ENCODE measurements at places on chromosomes 3 and 15.

DNA sequence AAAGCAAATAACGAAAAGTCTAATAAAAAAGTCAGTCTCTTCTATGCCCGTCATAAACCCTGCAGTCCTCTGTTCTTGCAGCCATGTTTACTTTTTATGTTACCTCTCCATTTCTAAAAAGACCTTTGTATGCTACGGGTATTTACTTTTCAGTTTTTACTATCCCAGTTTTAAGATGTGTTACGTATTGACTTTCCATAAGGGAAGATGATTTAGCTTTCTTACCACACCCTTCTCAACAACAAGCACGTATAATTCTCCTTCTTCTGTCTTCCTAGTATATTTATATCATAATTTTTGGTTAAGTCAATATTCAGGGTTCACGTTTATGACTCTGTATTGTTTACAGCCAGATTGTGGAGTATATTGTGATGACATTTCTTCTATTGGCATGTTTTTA, 10.8 kb downstream of the TRNT1 start:
- no peak for DNase-seq

- no peak for DNase-seq
These were observed 9.8 kb downstream of the LRIG1 start for GRCh38 chr3:66490984-66491383.

GRCh38 chr15:90859234-90860131, 8.9 kb upstream of the FURIN start:
- no peak for DNase-seq

DNA sequence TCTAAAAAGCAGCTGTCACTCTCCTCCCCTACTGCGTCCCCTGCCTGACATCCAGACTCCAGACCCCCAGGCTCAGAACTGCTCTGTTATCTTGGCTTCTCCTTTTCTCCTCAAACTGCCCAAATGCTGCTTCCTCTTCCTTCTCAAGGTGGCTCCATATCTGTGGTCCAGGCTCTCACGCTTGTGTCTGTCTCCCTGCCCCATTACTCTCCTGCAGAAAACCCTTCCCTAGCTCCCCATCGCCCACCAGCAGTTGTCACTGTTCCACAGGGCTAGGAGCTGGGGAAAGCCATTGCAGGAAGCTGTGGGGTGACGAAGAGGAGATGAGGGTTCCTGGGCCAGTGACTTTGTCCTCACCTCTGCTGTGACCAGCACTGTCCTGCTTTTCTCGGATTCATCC, 30.7 kb upstream of the CGNL1 start:
- DNase-seq, result no peak

GRCh38 chr3:13881536-13882410, 1.9 kb upstream of the WNT7A start:
- no peak for DNase-seq

- no peak for DNase-seq
These were observed 208.6 kb downstream of the ZIC4 start for GRCh38 chr3:147197739-147198138.

DNA sequence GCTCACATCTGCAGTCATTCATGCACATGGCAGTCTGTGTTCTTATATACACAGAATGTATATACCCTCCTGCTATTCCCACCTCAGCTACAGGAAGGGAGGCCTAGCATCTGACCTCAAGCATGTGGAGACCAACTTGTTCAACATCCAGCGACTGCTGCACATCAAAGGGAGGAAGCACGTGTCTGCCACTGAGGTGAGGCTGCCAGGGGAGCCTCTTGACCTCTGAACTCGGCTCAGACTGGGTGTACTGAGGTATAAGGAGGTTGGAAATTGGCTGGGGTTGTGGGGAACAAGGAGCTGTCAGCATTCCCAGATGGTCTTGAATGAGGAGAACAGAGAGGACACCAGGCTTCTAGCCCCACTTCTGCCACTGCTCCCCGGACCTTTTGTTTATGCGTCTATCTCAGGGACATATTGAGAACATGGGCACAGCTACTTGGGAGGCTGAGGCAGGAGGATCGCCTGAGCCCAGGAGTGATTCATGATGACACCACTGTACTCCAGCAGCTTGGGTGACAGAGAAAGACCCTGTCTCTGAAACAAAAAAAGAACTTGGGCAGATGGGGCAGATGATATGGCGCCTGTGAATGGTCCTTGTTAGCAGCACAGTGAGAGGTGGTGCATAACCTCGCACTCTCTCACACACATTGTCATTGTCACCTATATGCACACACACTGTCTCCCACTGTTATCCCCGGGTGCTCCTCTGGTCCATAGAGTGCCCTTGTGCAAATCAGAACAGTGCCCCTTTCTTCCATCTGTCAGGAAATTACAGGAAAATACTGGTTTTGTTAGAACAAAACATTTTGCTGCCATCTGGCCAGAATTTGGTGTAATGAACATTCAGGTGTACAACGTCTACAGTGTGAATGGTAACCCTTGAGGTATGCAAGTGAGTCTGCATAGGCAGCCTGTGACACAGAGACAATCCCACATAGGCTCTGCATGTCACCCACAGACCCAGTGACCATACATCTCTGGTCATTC, 5.4 kb downstream of the VILL start:
- DNase-seq, result no peak

DNA sequence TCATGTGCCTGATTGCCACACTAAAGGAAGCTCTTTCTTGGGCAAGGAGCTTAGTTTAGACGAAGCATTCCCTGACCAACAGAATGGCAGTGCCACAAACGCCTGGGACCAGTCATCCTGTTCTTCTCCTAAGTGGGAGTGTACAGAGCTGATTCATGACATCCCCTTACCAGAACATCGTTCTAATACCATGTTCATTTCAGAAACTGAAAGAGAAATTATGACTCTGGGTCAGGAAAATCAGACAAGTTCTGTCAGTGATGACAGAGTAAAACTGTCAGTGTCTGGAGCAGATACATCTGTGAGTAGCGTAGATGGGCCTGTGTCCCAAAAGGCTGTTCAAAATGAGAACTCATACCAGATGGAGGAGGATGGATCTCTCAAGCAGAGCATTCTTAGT, 18.4 kb downstream of the SENP5 start:
- no peak for DNase-seq

GRCh38 chr15:34514251-34514670, 69.2 kb downstream of the GOLGA8B start:
- no peak for DNase-seq

DNA sequence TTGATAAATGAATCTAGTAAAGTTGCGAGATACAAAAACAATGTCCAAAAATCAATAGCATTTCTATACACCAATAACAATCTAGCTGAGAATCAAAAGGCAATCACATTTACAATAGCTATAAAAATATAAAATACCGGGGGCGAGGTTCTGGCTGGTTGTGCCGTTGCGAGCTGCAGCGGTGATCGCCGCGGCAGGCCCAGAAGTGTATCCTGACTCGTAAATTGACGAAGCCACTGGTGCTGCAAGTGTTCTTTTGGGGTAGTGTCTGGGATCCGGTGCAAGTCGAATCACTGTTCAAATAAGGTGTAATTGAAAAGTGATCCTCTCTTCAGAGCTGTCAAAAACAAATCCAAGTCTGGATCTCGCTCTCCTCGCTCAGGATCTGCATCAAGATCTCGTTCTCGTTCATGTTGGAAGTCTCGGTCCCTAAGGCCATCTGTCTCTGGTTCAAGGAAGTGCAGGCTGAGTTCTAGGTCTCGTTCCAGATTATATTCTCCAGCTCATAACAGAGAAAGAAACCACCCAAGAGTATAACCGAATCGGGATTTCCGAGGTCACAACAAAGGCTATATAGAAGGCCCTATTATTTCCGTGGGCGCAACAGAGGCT, 80.1 kb upstream of the STT3B start:
- no peak for DNase-seq

All from activated CD4-positive, CD25-positive, alpha-beta regulatory T cell (primary cell).